Stimulated activated CD4-positive, alpha-beta T cell treated with anti-CD3 and anti-CD28 coated beads, TNF-alpha, amount 100 ng/mL, for 1 hour (primary cell): ENCODE measurements at places on chromosomes 3 and 15.
A peak's percentile ranks its signal among the peaks of the same experiment; 100 is the strongest.

DNA sequence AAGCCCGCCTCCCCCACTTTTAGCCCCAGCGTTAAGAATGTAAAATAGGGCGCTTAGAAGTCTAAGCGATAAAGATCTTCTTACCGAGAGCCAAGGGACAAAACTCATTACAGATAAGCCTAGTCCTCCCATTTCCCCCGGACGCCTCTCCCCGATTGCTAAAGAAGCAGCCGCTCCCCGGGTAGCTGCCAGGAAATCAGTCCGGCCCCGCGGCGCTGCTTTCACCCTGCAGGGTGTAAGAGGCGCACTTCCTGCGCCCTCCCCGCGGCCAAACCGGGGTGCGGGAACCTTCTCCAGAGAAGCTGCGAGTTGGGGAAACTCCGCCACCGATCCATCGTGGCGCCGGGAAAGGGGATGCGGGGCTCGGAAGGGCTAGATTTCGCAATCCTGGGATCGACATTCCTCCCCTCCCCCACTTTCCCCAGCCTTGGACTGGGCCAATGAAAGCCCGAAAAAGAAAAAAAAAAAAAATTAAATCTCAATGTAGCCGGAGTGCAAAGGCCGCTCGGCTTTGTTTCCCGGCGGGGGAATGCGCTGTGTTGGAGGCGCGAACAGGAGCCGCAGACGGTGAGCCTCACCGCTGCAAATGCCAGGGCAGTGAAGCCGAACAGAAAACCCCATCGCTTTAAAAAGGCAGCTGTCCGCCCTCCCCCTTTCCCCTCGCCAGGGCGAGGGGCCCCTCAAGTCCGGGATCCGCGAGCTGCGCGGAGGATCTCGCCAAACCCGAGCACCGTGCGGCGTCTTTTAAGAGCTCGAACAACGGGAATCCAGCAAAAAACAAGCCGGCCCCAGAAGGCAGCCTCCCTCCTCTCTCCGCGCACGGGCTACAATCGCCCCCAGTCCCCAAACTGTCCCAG, 626 bp upstream of the PTPRG start:
- DNase-seq = no peak

DNA sequence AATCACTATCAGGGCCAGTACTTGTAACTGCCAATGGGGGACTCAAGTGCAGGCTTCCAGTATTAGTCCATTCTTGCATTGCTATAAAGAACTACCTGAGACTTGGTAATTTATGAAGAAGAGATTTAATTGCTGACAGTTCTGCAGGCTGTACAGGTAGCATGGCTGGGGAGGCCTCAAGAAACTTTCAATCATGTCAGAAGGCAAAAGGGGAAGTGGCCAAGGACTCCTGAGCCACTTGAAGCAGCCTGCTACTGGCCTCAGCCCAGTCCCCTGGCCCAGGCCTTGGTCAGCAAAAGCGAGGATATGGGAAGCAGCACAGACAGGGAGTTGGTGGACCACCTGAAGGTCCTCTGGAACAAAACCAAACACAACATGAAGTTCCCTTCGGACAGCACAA, 29.2 kb upstream of the OR5K1 start:
- no peak for DNase-seq

DNA sequence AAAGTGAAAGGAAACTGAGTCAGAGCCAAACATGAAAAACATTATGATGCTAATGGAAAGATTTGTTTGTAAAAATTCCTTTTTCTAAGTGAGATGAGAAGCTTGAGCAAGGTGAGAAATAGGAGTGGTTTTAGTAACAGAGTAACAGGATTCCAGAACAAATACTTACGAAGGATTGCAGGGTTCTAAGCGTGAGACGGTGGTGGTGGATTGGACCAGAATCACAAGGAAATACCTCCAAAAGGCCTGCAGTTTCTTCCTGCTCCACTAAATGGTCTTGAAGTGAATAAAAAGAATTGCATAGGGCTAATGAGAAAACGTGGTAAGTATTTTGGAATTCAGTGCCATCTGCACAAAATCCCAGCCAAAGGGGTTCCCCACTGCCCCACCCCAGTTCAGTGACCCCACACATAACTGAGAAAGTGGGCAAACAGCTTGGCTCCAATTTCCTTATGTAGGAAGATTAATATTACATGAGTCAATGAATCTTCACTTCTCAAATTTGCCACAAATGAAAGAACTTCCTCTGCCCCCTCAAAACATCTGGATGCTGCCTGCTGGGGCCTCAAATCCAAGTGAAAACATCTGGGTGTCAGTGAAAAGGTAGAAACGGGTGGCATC, 283.8 kb upstream of the NR2F2 start:
- DNase-seq = no peak

GRCh38 chr3:128364808-128365360, 101.8 kb downstream of the DNAJB8 start:
- DNase-seq = no peak

GRCh38 chr15:79184465-79184892, 93.9 kb upstream of the RASGRF1 start:
- peak; percentile 24 for DNase-seq

DNA sequence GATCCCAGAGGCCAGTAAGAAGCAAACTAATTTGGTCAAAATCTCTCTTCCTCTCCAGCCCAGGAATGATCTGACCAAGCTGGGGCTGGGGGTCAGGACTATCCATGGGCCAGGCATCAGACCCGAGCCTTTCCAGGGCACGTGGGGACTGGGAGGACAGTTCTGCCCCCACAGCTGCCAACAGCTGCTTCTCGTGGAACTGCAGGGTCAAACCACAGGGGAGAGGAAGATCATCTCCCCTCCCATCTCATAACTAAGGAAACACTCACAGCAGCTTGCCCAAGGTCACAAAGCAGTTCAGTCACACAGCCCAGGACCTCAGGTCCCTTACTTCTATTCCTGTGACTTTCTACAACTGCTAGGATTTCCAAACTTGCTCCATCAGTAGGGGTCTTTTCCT, 47.1 kb downstream of the DAPK2 start:
- no peak for DNase-seq

DNA sequence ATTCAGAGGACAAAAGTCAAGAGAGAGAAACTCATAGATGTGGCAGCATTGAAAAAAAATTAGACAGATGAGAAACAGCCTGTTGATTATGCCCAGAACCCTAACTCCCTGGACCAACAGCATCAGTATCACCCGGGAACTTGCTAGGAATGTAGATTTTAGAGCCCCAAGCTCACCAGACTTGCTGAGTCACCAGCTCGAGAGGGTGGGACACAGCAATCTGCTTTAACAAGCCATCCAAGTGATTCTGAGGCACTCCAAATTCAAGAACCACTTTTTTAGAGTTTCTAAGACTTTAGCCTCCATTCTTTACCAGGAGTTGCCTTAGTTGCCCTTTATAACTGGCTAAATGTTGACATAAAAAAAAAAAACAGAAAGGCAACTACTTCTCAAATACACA, 70.9 kb downstream of the CGGBP1 start:
- no peak for DNase-seq

- DNase-seq = no peak
Observed at GRCh38 chr3:117047951-117048705, 338.5 kb downstream of the TUSC7 start.

DNA sequence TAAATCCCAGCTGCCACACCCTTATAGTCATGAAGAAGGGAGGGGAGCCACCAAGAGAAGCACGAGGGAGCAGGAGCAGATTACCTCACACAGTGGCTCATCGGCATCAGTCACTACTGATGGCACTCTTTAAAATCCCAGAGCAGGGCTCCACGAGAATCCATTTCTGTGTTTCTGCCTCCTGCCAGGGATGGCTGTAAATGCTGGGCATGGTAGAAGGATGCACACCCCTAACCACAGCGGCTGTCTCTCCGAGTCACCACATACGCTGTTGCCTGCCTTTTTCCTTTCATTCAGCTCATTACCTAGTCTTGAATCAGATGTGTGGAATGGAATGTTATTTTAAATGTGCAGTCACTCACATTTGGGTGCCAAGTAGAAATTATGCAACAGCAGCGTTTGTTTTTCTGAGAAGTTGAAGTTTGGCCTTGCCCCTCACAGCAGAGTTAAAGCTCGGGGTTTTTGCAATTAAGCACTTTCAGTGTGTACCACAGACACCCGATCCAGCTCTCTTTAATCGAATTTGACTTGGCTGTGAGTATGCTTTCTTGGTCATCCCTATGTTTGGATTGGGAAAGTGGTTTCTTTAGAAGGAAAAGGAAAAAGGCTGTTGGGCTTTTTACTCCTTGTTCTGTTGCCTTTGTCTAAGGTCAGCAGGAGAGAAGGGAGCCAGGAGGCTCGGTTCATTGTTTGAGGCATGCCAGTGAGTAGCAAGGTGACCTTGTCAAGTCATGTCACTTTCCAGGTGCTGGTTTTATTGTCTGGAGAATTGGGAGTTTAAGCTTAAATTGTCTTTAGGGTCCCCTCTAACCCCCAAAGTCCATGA, 284.2 kb upstream of the TPM1 start:
- no peak for DNase-seq

DNA sequence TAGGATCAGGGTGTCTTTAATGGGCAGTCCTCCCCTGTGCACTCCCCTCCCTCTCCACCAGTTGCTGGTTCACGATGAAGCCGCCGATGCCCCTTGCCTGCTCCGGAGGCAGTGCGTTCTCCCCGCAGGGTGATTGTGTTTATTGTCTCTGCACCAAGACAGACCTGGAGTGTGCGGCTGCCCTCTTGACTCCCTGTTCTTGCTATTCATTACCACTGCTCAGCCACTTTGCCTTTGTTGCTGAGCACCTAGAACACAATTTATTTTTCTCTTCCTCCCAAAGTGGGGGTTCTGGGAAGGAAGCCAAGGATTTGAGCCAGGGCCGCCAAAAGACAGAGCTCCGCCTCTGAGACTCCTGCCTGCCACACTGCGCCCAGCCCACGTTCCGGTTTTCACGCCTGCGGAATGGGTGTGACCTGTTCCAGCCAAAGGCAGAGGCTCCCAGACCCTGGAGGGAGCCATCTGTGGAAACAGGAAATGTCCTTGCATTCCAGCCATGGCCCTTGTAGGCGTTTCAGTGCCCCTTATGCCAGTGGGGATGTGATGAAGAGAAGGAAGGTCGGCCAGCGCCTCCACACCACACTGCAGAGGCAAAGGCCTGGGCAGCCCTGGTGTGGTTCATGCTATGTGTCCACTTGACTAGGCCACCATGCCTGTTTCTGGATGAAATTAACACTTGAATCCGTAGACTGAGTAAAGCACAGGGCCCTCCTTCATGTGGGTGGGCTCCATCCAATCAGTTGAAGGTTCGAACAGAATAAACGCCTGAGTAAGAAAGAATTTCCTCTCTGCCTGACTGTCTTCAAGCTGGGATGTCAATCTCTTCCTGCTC, 85.8 kb downstream of the HMG20A start:
- DNase-seq = no peak

GRCh38 chr3:12299026-12299425, 10.2 kb downstream of the PPARG start:
- DNase-seq = no peak

DNA sequence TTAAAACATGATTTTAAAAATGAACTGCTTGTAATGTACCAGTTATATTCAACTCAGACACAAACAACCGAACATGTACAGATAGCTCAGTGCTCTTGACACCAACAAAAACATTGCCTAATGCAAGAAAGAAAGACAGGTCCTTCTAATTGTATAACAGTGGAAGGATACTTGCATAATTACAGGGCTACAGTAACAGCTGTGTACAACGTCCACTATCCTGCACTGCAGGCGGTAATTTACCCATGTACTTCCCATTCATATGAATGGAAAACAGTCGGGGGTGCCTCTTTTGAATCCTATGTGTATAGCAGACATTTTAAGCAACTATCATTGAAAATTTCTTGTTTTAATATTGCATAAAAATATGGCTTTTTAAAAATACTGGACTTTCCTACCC, 41.1 kb upstream of the PLSCR5 start:
- no peak for DNase-seq

DNA sequence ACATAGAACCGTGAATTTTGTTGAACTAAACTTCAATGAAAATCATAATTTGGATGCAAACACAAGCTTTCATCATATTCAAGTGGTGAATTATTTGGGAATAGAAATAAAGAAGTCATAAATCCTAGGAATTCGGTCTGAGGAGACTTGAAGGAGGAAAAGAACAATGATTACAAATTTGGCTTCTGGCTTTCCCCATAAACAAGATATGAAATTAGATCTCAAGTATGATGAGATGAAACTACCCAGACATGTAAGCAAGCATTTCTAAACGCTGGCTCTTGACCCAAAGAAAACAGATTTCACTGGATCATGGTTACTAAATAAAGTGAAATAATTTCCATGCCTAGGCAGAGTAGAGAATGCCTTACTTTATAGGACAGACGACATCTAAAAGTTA, 146.9 kb upstream of the LRTM1 start:
- DNase-seq = no peak

DNA sequence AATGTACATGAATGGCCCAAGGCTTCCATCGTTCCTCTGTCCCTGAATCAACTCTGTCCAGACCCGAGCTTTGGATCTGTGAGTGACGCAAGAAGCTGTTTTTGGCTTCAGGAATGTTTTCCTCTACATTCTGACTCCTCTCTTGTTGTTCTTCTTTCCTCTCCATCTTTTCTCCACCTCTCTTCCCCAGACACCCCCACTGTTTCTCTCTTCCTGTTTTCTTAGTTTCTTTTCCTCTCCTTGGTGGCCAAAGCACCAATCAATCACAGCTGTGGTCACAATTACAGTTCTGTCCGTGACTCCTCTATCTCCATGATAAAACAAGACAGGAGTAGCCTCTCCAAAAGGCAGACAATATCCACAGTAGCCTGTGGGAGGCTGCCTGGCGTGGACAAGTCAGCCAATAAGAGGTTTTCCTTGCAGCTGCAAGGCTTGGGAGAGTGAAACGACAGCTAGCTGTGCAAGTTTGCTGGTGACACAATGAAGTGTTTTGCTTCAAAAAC, 4.9 kb upstream of the TMEM212 start:
- DNase-seq = no peak

DNA sequence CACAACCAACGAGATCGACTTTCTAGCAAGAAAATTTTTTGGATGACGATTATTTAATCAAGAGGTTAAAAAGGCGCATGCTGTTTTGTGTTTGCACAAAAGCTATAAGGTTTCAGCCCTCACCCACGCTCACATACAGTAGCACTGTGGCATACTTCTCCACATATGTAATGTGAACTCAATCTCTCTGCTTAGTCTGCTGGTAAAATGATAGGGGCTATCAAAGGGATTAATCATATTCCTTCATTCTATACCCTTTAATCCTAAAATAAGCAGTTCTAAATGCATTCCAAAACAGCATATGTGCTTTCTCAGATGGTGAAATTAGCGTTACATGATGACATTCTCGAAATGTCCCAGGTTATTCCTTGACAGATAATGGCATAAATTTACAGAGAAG, 196.9 kb upstream of the PRICKLE2 start:
- no peak for DNase-seq

- DNase-seq = no peak
Observed at GRCh38 chr3:73332558-73332957, 271.1 kb downstream of the EBLN2 start.

DNA sequence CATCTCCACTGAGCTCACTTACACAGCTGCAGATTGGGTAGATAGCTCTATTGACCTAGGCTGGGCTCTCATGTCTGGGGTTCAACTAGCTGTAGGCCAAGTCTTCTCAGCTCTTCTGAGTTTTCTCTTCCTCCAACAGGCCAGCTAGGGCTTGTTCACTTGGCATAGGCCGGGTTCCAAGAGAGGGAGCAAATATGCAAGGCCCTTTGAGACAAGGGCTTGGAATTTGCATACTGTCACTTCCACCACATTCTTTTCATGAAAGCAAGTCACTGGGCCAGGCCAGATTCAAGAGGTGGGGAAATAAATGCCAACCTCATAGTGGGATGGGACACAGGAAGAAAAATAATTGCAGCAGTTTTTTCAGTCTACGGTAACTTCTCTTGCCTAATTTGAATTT, 25.2 kb downstream of the PIGB start:
- no peak for DNase-seq
